ENCODE measurements at places on chromosomes 4 and X.

- no peak for DNase-seq
Measured at GRCh38 chr4:140989944-140990343, 143.3 kb downstream of the RNF150 start.

DNA sequence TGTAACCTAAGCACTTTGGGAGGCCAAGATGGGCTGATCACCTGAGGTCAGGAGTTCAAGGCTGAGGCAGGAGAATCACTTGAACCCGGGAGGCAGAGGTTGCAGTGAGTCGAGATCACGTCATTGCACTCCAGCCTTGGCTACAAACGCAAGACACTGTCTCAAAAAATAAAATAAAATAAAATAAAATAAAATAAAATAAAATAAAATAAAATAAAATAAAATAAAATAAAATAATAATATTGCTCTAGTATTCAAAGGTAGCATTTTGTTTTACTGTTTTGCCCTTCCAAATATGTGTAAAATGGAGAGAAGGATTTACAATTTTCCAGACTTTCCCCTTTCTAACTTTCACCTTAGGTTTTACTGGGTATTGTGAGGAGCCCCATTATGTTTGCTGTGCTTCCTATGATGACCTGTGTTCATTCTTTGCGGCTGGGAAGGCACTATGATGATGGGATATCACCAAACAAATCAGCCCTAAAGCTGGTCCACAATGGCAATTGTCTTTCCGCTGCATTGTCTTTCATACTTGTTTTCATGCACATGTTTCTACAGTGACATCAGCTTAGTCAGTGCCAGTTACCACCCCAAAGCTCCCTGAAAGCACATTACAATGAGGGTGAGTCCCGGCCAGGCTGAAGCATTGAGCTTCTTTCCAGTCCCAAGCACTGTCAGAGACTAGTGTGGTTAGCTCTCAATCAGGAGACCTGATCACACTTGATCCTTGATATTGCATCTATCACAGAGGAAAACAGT is 50.8 kb downstream of the DTHD1 start:
- DNase-seq = no peak

DNA sequence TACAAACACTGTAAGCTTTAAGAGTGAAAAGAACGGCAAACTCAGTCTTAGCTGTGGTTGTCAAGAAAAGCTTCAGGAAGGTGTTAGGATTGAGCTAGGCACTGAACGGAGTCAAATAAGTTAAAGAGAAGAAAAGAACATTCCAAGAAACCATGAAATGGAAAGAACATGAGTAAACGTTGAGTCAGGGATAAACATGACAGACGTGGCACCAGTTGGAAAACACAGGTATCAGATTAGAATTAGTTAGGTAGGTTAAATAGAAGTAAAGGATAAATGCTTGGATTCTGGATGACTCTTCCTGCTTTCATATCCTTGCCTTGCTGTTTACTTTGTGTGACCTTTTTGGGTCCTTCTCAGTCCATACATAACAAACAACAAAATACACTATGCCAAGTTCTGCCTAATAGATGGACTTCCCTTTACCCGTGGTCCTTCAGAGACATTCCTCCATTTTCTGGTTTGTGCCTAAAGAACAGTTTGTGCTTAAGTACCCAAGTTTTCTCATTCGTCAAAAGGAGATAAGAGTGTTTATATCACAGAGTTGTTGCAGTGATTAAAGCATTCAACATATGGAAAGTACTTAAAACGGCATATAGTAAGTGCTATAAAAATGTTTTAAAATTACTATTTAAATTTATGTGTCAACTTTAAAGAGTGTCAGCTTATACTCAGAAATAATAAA is 446.9 kb downstream of the TMA16 start:
- DNase-seq = peak; percentile 25

- no peak for DNase-seq
Measured at GRCh38 chr4:101419336-101420135, 72.2 kb upstream of the PPP3CA start.

- DNase-seq = no peak
Measured at GRCh38 chr4:189128341-189128740, 812.3 kb upstream of the FRG1 start.

DNA sequence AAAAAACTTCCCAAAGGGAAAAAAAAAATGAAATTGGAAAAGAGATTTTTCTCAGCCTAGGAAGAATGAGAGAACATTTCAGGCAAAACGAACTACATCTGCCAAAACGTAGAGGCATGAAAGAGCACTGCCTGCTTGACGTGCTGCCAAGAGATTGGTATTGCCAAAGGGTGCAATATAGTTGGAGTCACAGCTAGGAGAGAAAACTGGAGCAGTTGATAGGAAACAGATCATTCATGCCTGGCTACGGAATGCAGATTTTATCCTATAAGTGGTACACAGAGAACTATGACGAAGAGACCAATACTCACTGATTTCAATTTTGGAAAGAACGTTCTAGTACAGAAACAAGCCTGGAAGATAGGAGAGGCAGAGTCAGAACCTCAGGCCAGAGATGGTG is 68.4 kb upstream of the IQCM start:
- no peak for DNase-seq

DNA sequence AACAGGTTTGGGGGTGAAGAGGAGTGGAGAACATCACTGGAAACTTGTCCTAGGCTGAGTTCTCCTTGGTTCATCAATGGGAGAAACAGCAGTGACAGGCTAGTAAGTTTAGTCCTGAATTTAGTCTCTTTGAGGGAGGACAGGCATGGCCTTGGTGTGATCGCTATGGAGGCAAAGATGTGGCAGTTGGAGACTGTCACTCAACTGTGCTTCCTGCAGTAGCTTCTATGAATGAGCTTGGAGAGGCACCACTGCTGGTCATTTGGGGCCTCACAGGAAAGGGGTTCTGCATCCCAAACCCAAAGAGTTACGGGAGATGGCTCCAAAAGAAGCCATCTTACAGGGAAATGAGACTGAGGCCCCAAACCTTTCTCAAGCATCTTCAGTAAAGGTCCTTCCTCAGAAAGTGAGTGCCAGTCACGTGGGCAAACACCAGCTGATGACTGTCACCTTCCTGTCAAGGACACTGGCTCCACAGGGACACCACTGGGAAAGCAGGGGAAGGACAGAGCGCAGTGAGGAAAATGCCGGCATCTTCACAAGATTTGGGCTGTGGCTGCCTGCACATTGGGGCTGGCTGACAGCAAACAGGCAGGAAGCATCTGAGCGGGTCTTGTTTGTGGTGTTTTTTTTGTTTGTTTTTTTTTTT is 7.2 kb downstream of the MRFAP1 start:
- DNase-seq = no peak

- DNase-seq = no peak
Measured at GRCh38 chr4:152947311-152947710, 11.2 kb downstream of the FHDC1 start.

- DNase-seq = no peak
Measured at GRCh38 chrX:11751261-11751660, 6.8 kb upstream of the MSL3 start.

DNA sequence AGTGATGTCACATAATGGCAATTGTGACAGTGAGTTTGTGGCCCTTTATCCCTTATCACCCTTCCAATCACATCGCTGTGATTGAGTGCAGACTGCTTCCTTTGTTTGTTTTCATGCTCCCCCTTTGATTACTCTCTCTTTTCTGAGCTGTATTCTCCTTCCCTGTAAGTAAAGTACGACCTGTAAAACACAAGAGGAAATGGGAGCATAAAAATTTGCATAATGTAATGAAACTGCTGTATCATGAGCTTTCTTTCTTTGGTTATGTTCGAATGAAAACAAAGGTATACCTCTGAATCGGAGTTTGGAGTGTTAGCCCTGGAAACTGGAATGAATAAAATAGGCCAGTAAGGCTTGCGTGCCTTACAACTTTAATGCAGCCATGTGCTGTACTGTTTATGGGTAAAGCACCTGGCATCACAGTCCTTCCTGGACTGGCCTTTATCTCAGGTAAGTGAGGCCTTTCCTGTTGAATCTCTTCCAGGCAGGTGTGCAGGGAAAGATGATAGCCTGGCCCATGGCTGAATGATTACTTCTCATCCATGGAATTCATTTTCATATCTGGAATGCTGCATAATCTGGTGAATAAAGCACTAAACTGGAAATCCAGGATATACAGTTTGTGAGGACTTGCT is 26.6 kb upstream of the HS3ST1 start:
- DNase-seq = no peak

- no peak for DNase-seq
Measured at GRCh38 chr4:178917756-178918155, 1475.5 kb upstream of the AGA start.

- no peak for DNase-seq
Measured at GRCh38 chr4:104879367-104879766, 267.3 kb upstream of the TET2 start.

- DNase-seq = no peak
Measured at GRCh38 chr4:2793586-2794485, 951 bp downstream of the SH3BP2 start.

GRCh38 chrX:40383969-40384368 is 196.8 kb upstream of the ATP6AP2 start:
- peak; percentile 31 for DNase-seq

DNA sequence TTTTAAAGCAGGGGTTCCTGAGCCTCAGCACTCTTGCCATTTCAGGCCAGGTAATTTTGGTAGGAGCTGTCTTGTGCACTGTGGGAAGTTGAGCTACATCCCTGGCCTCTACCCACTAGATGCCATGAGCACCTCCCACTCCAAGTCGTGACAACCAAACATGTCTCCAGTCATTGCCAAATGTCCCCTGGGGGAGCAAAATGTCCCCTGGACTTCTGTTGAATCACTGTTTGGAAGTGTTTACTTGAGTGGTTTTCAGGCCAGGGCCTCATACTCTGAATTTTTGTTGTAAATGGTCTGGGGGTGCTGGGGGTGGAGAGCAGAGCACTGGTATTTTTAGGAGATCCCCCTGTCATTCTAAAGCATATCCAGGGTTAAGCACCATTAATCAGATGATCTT is 3.2 kb downstream of the PDK3 start:
- DNase-seq = no peak

DNA sequence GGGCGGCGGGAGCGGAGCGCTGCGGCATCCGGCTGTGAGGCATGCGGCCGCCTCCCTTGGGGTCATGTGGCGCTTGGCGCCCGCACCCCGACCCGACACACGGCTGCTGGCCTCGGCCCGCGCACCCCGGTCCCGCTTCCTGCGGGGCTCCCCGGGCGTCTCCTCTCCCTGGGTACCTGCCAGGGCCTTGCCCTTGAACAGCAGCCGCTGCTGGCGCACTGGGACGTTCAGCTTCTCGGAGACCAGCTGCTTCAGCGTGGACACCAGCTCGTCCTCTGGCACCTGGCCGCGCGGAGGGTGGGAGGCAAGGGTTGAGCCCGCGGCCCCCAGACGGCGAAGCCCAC is 391 bp downstream of the UBL4A start:
- DNase-seq = no peak

DNA sequence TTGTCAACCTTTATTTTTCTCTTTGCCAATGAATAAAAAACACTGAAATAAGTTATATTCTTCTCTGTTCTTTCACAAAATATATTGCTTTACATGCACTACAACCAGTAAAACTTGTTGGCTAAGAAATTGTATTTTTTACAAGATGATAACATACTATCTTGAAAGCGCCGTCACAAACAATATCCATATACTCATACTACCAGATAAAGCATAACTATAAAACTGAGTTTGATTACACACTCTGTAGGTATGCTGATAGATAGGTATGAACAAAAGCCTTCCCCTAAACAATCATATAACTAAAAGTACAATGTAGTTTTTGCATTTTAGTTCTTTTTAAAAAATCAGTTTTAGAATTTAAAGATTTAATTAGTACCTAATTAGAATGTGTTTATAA is 13.6 kb upstream of the BMP2K start:
- no peak for DNase-seq

DNA sequence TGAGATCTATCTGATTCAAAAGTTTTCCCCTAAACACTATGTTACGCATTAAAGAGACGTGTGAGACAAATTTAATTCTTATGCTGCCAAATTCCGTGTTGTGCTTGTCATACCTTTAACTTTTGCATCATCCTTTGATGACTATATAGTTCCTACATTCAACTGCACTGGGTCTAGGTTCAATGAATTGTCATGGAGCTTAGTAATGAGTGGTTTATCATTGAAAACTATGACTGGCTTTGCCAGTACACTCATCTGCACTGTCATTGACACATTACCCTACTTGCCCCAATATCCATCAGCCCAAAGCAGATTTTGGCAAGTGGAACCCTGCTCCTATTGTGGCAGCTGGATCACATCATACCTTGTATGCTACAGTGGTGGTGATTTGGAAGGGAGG is 882.9 kb upstream of the SLIT2 start:
- DNase-seq = no peak

GRCh38 chr4:7238300-7238960 is 46.1 kb downstream of the SORCS2 start:
- no peak for DNase-seq

GRCh38 chr4:186904101-186904500 is 180.4 kb upstream of the FAT1 start:
- peak; percentile 55 for DNase-seq

GRCh38 chr4:33649015-33649414 is 2595.3 kb downstream of the ARAP2 start:
- no peak for DNase-seq

DNA sequence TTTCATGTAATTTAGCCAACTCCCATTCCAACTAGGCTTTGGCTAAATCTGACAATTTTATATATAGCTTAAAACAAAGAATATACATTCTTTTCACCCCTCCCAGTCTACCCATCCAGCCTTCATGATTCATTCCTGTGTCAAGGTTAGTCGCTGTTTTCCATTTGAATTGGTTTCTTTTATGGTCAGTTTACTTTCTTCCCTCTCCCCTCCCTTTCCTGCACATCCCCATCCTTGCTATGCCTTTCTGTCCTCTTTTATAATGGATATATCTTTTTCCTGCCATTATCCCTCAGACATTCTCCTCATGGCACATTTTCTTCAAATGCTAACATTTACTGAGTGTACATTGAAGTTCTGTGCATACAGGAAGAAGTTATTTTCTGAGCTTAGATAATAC is 4.7 kb downstream of the ZXDB start:
- no peak for DNase-seq

DNA sequence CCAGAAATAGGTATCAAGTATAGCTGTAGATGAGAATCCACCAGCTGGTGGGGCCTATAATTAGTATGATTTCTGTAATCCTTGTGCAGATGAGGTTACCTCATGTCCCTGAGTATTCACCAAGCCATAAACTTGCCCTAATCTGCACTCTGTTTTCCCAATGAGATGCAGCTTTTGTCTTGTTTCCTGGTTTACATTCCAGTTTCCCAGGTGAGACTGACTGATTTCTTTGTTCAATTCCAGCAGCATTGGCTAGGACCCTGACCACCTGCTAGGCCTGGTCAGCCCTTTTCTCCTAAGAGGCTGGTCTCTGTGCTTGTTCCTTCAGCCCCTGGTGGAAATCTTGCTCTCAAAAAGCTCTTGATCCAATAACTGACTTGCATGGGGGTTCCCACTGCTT is 44.6 kb downstream of the GABRB1 start:
- no peak for DNase-seq

DNA sequence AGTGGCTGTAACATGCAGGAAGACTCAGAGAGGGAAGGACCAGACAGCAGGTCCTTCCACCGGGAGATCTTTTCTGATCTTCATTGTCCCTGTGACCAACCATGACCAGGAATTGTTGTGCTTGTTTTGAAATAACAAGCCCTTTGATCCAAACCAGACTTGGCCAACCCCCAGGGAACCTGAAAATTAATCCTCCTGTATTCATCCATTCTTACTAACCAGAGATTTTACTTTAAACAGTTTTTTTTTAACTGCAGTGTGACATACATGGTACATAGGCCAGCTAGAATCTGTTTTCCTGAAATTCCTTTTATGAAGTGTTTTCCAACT is 4.0 kb downstream of the WFS1 start:
- DNase-seq = no peak

Measured in kidney epithelial cell (primary cell).